ENCODE measurements at places on chromosomes 13 and 19. TPM values are rescaled to one million over a fixed set of nuclear protein-coding genes. Genes with fewer than 3 reads are reported as not detected.

ZNF865 gene
- total RNA-seq: 12.3 TPM

TUBA3C gene
- total RNA-seq: not detected

TTYH1 gene
- 0.80 TPM for total RNA-seq

IGFL3 gene
- not detected for total RNA-seq

ZNF681 gene
- total RNA-seq: 3.8 TPM

TTC9B gene
- not detected for total RNA-seq

LACC1 gene
- total RNA-seq: 0.45 TPM

POGLUT2 gene
- 14.0 TPM for total RNA-seq

SLC1A6 gene
- total RNA-seq: not detected

MATK gene
- 18.8 TPM for total RNA-seq

ZNF69 gene
- total RNA-seq: 6.0 TPM

CPB2 gene
- not detected for total RNA-seq

ZNF112 gene
- not detected for total RNA-seq

TSPAN16 gene
- total RNA-seq: not detected

ASF1B gene
- total RNA-seq: 114 TPM

MCF2L gene
- total RNA-seq: 0.14 TPM

LIM2 gene
- not detected for total RNA-seq

TMPRSS9 gene
- total RNA-seq: not detected

KL gene
- total RNA-seq: 0.07 TPM

ZSCAN4 gene
- total RNA-seq: not detected

RNF225 gene
- total RNA-seq: 0.27 TPM

FAM216B gene
- not detected for total RNA-seq

GRIN3B gene
- total RNA-seq: not detected
